Muscle of arm (tissue), 14 donors: ENCODE measurements at places on chromosomes 11 and 22.

GRCh38 chr22:47549741-47550340 lies 787.4 kb downstream of the TBC1D22A start:
- no peak for DNase-seq

DNA sequence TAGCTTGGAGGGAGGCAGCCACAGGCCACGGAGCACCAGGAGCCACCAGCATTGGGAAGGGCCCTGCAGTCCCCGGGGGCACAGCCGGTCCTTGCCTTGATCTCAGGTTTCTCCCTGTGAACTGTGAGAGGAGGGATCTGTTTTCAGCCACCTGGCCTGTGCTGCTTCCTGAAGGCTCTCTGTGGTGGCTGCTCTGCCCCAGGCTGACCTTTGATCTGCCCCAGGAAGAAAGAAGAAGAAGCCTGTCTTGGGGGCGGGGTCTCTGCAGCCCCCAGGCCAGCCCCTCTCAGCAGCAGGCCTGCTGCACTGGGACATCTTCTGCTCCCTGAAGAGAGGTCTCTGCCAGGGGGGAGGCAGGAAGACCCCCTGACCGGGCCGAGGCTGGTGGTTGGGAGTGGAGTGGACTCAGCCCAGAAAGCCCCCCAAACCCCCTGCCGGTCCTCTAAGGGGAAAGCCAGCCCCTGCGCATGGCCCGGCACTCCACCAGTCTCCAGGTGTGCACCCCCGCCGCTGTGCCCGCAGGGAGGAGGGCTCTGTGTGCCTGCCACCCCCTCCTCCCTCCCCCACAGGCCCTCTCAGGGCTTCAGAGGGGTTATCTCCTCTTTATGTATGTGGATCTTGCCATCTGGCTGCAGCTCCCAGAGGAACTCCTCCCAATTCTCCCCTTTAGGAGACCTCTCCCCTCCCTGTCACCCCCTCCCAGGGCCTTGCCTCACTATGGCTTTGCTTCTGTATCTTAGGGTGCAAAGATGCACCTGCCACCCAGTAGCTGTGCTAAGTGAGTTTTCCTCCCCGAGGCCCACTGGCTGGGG lies 675.3 kb downstream of the BRD1 start:
- no peak for DNase-seq

GRCh38 chr11:70031631-70032469 lies 46.3 kb upstream of the ANO1 start:
- DNase-seq = no peak

GRCh38 chr11:34176751-34177209 lies 71.4 kb downstream of the NAT10 start:
- DNase-seq = no peak

GRCh38 chr11:14232652-14233051 lies 126.3 kb downstream of the RRAS2 start:
- no peak for DNase-seq

GRCh38 chr11:6354651-6355485 lies 34.6 kb upstream of the CAVIN3 start:
- DNase-seq = no peak

GRCh38 chr11:2996976-2997375 lies 4.8 kb upstream of the NAP1L4 start:
- DNase-seq = no peak

- no peak for DNase-seq
Observed at GRCh38 chr22:39094717-39095389, 2.2 kb upstream of the APOBEC3H start.

GRCh38 chr11:61918938-61919704 lies 1.8 kb upstream of the RAB3IL1 start:
- DNase-seq = no peak

DNA sequence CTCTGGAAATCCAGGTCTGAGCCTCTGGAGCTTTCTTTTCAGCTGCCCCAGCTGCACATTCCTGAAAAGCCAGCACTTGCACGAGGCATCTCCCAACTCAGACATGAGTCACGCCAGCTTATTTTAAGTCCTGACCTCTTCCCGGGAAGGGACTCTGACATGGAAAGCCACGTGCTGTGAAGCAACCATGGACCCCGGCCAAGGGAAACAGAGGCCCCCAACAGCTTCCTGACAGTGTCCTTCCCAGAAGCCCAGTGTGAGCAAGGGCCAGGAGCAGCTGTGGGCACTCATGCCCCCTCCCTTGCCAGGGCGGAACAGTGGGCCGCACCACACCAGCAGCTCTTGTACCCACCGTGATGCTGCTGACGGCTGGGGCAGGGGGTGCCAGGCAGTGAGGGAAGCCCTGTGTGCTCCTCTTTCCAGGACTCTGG lies 118.8 kb upstream of the CADM1 start:
- DNase-seq = peak; percentile 73

- peak; percentile 78 for DNase-seq
Observed at GRCh38 chr22:44728761-44729324, 23.5 kb upstream of the ARHGAP8 start.

GRCh38 chr11:68302670-68303069 lies 9.7 kb upstream of the LRP5 start:
- no peak for DNase-seq

GRCh38 chr11:3060436-3061025 lies 3.3 kb upstream of the CARS1 start:
- no peak for DNase-seq

- DNase-seq = no peak
Observed at GRCh38 chr22:18114495-18114894, 3.9 kb downstream of the TUBA8 start.

- no peak for DNase-seq
Observed at GRCh38 chr11:96704847-96705246, 315.0 kb downstream of the JRKL start.

DNA sequence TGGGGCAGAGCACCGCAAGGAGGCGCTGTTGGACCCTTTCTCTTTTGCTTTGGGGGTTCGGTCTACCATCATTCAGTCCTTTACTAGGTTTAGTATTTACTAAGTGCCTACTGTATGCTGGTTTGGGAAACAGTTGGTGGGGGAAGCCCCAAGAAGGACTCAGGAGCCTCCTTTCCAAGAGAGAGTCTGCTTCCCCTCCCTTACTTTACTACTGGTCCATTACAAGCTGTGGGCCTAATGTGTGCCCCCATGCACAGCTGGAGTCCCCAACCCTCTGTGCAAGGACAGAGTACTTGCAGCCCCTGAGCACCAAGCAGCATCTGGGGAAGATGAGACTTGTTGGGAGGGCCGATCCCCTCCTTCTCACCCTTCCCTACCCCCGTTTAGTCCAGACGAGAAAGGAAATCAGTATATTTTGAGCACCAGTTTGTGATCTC lies 876 bp upstream of the UBE2L6 start:
- peak; percentile 87 for DNase-seq

DNA sequence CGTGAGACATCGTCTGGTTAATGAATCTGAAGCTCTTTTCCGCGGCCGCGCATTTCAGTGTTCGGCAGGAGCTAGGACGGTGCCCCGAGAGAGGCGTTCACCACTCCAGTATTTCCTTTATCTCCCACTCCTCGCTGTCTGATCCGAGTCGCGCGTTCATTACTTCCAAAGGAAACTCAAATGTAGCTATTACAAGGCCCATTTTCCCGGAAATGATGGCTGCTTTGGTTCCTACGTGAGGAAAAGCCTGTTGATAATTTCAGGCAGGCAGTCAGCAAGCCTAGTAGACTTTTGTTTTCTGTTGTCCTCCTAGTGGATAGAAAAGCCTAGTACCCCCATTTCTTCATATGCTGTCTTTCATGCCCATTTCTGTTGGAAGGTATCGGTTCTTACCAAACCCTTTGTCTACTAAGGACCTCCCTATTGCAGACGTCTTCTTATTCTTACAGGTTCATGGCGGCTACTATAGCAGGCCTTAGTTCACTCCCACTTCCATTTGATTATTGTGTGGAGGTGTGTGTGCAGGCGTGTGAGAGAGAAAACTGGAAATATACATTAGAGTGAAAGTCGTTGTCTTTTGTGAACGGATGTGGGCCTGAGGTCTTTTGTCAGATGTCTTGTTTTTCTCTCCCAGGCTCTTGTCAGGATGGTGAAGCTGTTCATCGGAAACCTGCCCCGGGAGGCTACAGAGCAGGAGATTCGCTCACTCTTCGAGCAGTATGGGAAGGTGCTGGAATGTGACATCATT lies 737 bp downstream of the RBM4 start:
- peak; percentile 52 for DNase-seq

DNA sequence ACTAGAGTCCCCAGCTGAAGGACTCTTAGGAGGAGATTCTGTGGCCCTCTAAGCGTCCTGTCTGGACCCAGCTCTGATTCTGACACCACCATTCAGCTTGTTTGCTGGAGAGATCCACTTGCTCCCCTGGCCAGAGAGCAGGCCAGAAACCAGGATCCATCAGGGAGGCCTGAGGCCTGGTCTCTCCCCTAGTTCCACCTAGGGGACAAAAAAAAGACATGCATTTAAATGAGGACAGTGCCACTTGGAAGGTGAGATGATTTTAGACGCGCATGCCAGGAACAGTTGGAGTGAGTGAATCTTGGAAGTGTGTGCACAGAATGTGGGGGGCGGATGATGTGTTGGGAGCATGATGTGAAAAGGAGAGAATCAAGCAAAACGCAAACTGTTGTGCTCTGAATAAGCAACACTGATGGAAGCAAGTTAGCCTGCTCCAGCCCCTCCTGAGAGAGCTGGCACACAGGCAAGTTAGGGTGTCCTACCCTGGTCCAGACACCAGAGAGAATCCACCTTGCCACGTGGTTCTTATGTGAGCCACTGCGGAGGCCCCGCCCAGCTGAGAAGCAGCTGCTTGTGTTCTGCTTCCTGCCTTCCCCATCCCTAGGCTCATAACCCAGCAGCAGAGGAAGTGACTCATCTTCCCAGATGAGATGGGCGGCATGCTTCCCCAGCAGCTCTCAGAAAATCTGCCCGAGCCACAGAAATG lies 8.0 kb upstream of the SLCO2B1 start:
- peak; percentile 61 for DNase-seq

- DNase-seq = no peak
Observed at GRCh38 chr11:134312223-134312622, 19.6 kb upstream of the GLB1L2 start.

DNA sequence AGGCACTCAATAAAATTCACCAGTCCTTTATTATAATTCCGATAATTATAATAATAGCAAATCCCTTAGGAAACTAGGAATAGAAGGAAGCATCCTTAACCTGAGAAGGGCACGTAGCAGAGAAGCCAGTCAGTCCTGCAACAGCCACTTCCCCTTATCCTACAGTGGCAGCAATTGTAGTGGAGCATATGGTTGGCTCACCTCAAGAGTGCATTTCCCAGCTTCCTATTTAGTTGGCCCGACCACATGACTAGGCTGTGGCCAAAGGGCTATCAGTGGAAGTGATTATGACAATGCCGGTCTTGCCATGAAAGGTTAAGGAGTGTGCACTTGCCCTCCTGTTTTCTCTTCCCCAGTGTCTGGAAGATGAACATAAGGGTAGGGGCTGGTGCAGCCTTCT lies 27.0 kb downstream of the TESMIN start:
- DNase-seq = no peak

DNA sequence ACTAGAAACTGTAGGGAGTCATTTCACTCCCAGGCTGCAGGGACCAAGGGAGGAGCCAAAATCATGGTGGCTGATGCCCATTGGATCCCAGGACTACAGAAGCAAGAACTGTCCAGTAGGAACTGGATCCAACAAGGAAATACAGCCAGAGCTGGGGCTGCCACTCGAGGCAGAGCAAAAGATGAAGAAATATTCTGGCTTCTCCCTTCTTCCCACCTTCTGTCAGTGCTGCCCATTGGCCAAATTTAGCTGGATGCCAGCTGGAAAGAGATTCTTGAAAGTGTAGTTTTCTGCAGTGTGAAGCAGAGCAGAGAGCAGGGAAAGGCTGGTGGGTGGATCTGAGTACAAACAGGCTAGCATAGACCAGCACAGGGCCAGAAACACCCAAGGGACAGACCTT lies 45.6 kb downstream of the COMMD9 start:
- no peak for DNase-seq

DNA sequence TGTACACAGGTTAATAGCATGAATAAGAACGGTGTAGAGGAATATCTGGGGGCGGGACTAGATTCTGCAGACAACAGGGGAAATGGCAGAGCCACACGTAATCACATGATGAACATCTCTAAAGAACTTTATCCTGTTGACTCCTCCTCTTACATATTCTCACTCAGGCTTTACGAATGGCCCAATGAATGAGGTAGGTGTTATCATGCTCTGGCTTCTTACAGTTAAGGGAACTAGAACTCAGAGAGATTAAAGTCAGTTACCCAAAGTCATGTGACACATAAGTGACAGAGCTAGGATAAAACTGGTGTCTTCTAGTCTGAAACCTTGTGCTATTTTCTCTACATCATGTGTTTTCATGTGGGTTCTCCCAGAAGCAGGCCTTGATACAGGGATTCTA lies 49.0 kb upstream of the BMAL1 start:
- DNase-seq = no peak

DNA sequence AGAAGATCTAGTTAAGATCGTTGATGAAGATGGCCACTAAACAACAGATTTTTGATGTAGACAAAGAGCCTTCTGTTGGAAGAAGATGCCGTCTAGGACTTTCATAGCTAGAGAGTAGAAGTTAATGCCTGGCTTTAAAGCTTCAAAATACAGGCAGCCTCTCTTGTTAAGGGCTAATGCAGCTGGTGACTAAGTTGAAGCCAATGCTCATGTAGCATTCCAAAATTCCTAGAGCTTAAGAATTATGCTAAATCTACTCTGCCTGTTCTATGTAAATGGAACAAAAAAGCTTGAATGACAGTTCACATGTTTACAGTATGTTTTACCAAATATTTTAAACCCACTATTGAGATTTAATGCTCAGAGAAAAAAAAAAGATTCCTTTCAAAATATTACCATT lies 492.6 kb downstream of the CNTN5 start:
- no peak for DNase-seq

- no peak for DNase-seq
Observed at GRCh38 chr22:37569009-37569920, 9.0 kb downstream of the CDC42EP1 start.

DNA sequence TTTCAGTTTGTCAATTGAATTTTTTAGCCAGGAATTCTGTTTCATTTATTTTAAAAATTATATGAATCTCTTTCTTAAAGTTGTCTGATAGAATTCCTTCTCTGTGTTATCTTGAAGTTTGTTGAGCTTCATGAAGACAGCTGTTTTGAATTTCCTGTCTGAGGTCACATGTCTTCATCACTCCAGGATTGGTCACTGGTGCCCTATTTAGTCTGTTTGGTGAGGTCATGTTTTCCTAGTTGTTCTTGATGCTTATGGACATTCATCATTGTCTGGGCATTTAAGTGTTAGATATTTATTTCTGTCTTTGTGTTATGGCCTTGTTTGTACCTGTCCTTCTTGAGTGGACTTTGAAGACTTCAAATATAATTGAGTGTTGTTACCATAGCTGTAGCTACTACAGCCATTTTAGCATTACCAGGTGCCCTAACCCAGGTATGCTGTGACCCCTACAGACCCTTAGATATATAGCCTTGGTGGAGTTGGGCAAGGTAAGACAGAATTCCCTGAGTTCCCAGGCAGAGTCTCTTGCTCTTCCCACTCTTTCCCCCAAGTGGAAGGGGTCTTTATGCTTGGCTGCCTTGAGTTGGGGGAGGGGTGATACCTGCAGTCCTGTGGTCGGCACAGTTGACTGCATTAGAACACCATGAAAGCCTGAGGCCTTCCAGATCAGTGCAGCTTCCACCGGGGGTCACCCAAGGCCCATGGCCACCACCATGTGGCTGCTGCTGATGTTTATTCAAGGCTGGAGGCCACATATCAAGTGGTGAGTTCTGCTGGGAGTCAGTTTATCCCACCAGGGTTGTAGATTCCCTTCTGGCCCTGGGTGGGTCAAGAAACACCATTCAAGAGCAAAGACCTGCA lies 229.6 kb downstream of the DYNC2H1 start:
- DNase-seq = no peak
